Stimulated activated CD4-positive, alpha-beta T cell treated with anti-CD3 and anti-CD28 coated beads, Interleukin-4, amount 100 ng/mL, for 4 hours (primary cell): ENCODE measurements at places on chromosomes 7 and 10.
A peak's percentile ranks its signal among the peaks of the same experiment; 100 is the strongest.

DNA sequence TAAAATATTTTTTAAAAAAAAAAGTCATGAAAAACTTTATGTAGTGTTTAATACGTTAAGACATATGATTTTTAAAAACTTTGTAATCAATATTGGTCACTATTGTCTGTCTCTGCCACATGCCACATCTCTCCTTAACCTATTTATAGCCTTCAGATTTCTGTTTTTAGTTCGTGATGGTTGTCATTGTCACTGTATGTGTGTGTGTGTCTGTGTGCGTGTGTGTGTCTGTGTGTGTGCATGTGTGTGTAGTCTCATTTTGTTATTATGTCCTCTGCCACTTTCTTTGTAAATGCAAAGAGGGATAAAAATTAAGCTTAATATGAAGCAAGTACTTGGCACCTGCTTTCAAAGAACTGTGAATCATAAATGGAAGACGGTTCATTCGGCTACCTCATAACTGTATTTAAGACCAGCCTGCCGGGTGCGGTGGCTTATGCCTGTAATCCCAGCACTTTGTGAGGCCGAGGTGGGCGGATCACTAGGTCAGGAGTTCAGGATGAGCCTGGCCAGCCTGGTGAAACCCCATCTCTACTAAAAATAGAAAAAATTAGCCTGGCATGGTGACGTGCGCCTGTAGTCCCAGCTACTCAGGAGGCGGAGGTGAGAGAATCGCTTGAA is 354.0 kb downstream of the ARL4A start:
- no peak for DNase-seq

DNA sequence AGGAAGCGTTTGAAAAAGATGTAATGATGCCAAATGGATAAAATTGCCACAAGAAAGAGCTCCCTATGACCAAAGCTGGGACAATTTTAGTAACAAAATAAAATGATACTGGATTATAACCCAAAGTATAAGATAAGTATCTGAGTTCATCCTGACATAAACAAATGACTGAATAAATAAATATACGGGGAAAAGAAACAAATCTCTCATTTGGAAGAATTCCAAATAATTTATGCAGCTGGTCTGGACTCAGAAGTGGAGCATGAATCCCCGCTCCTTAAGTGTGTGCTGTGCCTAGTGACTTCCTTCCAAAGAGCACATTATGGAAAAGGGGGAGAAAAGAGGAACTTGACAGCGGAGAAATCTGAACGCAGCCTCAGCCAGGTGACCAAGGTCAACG is 186.2 kb downstream of the RAMP3 start:
- DNase-seq, result no peak

DNA sequence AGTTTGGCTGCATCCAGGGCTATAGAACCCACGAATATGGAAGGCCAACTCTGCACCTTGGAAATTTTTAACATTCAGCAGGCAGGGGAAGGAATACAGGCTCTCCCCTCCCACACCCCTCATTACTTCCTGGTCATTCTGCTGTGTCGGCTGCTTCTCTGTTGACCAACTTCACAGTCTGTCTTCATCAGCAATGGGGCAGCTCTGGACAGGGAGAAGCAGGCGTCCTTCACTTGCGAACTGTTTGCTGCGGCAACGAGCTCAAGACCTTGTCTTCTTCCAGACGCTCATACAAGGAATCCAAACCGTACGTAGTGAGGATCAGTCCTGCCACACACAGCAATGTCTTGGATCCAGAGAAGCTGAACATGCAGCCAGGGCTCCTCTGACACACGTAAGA is 192.2 kb downstream of the DIP2C start:
- DNase-seq, result no peak

- no peak for DNase-seq
Observed at GRCh38 chr10:58435297-58435985, 50.2 kb downstream of the TFAM start.

GRCh38 chr10:3760083-3760482 is 24.9 kb downstream of the KLF6 start:
- no peak for DNase-seq

- peak; percentile 55 for DNase-seq
Observed at GRCh38 chr7:157010588-157011332, at the start of gene MNX1. Gene MNX1, minus strand, starts transcription at chr7:157010663. Its CDS starts 313 bp downstream, at chr7:157010350.

- no peak for DNase-seq
Observed at GRCh38 chr7:101733713-101734475, 83.5 kb upstream of the CUX1 start.

- no peak for DNase-seq
Observed at GRCh38 chr10:6729861-6730344, 149.8 kb upstream of the PRKCQ start.

GRCh38 chr7:67983486-67983885 is 986.9 kb downstream of the TYW1 start:
- no peak for DNase-seq

DNA sequence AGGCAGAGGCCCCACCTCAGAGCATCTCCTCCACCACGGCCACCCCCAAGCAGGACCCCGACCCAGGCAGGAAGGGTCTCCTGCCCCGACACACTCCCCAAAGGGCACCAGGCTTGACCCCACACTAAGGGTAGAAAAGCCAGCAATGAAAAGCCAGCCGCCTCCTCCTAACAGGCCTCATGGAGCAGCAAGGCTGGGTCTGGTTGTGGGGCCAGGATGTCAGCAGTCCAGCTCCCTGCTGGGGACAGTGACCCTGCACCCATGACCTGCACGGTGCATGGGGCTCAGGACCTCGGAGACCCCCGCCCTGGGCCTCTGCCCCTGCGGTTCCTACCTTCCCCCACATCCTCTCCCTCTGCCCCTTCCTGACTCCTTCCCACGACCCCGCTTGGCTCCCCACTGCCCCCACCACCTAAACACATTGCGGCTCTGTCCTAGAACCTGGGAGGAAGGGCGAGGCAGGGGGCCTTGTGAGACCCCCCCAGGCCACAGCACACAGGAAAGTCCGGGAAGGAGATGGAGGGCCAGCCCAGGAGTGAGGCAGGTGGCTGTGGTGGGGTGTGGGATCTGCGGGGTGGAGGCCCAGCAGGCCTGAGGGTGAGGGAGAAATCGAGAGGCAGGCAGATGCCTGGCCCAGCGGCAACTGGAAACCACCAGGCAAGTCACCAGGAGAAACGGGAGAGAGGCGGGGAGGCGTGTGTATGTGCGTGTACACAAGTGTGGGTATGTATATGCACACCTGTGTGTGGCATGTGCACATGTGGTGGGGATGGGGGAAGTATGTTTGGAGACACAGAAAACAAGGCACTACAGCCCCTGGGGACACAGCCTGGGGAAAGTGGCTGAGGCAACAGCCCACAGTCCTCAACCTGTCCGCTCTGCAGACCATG is 229.9 kb downstream of the MAD1L1 start:
- DNase-seq, result no peak

GRCh38 chr7:138654616-138655015 is 46.5 kb downstream of the SVOPL start:
- DNase-seq, result no peak

DNA sequence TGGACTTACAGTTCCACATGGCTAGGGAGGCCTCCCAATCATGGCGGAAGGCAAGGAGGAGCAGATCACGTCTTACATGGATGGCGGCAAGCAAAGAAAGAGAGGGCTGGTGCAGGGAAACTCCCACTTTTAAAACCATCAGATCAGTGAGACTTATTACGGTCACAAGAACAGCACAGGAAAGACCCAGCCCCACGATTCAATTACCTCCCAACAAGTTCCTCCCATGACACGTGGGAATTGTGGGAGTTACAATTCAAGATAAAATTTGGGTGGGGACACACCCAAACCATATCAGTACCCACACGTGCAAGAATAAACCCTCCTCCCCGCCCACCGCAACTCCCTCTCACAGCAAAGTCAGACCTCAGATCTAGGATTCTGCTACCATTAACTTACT is 4.5 kb upstream of the AIFM2 start:
- DNase-seq, result no peak

DNA sequence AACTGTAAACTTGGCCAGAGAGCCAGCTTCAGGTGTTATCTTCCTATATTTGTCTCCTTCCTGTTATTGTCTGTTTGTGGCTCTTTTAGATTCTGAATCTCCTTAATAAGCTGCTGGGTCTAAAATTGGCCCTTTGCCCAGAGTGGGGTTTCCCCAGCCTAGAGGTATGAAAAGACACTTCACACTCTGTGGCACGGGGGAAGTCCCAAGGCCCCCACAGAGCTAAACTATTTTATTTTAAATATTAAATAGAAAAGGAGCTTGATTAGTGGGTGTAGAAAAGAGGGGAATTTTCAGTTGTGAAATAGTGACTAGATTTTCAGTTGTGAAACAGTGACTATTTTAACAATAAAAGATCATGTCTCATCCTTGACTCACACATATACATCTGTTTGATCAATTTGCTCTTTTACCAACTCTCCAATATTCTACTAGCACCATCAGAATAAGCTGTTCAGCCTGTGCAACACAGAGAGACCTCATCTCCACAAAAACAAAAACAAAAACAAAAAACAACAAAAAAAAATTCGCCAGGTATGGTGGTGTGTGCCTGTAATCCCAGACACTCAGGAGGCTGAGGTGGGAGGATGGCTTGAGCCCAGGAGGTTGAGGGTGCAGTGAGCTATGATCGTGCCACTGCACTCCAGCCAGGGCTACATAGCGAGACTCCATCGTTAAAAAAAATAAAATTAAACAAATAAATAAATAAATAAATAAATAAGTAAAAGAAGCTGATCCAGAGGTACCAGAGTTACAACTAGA is 24.9 kb upstream of the ADO start:
- peak; percentile 73 for DNase-seq

- DNase-seq, result no peak
Observed at GRCh38 chr7:43701500-43701854, 27.8 kb downstream of the COA1 start.

- no peak for DNase-seq
Observed at GRCh38 chr7:139918480-139918879, 89.4 kb downstream of the TBXAS1 start.

DNA sequence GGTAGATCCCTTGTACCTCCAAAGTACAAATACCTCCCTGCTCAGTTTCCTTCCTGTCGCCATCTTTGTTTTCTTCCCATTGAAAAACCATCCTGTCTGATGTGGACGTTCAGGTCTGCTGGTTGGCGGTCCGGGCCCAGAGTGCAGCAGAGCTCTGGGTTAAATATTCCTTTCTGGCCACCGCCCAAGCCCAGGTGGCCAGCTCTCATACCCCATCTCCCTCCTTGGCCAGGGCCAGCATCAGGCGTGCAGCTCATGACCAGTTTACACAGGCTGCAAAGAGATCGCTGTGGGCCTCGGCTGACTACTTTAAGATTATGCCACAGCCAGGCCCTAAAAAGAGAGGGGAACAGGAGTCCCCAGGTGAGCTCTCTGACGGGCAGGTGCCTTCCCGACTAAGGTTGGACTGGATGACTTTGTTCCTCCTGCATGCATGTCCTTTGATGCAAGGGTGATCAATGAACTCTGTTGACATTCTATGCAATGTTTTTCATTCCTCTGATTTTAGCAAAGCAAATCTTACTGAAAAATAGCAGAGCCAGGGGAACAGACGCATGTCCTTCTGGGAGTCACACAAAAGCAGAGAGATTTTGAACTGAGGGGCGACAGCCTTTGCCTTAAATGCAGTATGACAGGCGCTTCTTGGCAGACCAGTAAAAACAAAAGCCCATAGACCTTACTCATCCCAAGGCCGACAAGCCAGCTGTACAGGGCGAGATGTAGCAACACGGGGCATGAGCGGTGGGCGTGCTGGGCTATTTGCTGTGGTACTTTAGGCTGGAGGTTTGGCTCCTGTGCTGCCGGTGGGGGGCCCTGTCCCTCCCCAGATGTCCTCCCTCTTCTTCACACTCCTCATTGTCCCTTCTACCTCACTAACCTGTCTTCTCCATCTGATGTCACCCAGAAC is 33.3 kb upstream of the SH2B2 start:
- DNase-seq, result no peak

- DNase-seq, result no peak
Observed at GRCh38 chr7:36448781-36449379, 59.2 kb downstream of the ANLN start.

- DNase-seq, result no peak
Observed at GRCh38 chr7:2959828-2960599, 83.7 kb downstream of the CARD11 start.

DNA sequence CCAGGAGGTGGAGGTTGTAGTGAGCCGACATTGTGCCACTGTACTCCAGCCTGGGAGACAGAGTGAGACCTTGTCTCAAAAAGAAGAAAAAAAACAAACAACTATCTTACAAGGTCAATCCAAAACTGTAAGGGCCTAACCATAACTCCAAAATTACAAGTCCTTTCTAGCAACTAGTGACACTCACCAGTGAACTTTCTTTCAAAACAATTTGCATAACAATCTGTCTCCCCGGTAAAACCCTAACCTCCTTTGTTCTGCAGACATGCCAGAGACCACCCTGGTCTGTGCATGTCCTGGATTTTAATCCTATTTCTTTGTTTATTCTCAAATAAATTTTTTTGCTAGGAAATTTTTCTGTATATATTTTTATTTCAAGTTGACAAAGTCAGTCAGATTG is 68.1 kb downstream of the EXOC6 start:
- DNase-seq, result no peak

DNA sequence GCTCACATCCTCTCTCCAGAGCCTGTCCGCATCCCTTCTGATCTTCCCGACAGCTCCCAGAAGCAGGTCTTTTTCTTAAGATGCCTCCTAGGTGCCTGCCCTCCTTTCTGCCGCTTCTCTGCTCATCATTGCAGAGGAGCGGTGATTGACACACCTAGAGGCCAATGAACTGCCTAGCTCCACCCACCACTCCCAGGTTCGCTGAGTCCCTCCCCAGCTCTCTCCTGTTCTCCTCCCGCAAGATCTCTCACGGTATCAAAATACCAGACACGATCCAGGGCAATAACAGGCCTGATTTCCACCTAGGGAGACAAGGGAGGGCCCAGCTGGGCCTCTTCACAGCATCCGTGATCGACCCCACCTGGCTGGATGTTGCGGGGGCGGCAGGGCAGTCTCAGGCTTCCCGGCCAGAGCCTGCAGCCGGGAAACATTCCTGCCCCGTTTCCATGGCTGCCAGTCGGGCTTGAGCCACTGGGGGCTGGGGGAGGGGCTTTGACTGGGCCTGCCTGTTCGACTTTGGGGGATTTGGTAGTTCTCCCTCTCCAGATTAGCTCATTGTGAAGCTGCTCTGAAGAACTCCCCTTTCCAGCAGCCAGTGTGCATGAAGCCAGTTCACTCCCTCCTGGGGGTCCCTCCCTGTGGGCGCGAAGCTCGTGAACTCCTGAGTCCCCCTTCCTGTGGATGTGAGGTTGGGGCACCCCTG is 373.5 kb downstream of the RPS24 start:
- DNase-seq, result peak; percentile 67

DNA sequence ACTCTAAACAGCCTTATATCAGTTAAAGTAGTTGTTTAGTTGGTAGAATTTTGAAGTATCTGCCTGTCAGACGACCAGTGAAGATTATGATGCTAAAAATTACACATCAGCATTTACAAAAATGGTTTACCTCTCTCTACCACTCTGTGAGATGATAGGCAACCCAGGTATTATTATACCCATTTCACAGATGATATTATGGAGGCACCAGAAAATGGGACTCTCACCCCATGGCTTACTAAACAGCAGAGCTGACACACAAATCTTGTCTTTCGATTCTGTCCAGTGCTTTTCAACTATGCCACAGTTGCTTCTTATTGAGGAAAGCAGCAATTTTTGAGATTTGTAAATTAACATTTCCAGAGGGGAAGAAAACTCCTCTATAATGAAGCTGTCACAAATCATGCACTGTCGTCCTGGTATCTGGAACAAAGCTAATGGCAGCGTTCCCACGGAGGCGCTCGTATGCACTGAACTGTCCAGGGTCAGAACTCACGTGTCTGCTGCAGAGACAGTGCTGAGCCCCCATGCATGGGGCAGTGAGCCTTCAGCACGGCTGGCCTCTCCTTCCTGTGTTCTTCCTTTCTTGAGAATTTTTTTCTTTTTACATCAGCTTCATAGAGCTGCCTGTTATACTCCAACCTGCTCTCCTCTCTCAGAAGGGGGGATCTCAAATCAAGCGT is 381.1 kb downstream of the SDK1 start:
- no peak for DNase-seq
